ENCODE measurements at places on chromosomes 11 and 22.

DNA sequence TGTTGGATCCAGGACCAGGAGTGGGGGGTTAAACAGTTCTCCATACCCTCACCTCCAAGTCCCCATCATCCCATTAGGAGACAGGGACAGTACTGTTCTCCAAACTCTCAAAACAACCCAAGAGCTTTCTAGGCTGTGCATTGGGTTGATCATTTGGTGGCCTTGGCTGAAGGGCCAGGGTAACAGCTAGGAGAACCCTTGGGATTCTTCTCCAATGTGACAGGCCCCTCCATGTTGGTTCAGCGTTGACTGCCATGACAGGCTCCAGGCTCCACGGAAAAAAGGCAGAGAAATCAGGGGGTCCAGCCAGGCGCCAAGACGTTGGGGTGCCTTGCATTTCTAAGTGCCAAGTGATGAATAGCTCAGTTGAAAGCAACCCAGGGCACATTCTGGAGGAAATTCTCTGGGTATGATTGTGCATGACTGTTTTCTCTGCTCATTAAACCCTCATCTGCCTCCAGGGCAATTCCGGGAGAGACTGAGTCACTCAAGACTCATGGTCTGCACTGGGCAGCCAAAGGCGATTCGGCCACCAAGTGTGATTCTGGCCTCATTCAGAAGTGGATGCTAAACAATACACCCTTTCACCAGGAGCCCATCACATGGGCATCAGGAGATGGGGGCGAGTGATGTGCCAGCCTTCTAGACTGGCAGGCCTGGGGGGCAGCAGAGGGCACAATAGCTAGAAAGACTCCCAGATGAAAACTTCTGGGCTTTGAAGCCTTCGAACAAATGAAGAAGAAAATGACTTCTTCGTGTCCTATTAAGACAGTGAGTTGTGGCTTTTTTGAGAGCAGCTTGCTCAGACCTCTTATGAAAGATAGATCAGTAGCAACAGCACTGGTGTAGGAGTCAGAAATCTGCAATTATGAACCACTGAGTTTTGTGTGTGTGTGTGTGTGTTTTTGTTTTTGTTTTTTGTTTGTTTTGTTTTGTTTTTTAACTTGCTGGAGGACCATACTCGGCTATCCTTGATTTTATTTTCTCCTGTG lies 27.7 kb downstream of the CD44 start:
- DNase-seq, result no peak

- DNase-seq, result no peak
Observed at GRCh38 chr22:17369439-17370025, at the start of gene CECR2. TSS of gene CECR2 (plus strand) at chr22:17369460. CDS start at chr22:17369784, 324 bp downstream.

DNA sequence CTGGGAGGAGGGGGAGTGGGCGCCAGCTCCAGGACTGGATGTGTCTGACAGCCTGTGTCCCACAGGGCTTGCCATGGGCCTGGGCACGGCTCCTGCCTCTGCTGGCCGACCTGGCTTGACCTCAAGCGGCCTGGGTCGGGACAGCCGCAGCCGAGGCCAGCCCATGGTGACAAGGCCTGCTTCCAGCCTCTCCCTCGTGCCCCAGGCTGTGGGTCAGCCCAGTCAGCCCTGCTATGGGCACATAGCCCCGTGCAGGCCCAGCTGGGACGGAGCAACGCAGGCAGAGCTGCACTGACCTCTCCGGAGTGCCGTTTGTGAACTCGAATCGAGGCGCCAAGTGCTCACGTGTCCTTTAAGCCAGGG lies 17.9 kb downstream of the OSBPL5 start:
- DNase-seq, result no peak

- no peak for DNase-seq
Observed at GRCh38 chr22:25623310-25623734, 58.8 kb downstream of the GRK3 start.

DNA sequence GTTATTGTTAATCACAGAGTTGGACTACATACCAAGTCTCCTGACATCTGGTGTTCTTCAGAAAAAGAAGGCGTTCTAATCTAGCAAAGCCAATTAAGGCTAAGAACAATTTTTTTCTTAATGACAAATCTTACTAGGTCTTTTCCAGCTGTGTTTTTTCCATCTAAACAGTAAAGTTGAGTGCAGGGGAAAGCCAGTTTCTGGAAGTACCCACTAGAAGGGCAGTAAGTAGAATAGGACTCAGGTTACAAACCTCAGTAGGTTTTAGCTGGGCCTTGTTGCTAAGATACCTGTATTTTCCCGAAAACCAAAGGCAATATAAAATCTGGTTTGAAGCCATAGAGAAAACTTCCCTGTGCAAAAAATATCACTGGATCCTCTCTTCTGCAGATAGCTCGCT lies 351.9 kb downstream of the ETS1 start:
- DNase-seq, result no peak

- no peak for DNase-seq
Observed at GRCh38 chr11:82889133-82890001, 10.9 kb downstream of the PRCP start.

- DNase-seq, result no peak
Observed at GRCh38 chr11:92311616-92312449, 87.2 kb downstream of the FAT3 start.

DNA sequence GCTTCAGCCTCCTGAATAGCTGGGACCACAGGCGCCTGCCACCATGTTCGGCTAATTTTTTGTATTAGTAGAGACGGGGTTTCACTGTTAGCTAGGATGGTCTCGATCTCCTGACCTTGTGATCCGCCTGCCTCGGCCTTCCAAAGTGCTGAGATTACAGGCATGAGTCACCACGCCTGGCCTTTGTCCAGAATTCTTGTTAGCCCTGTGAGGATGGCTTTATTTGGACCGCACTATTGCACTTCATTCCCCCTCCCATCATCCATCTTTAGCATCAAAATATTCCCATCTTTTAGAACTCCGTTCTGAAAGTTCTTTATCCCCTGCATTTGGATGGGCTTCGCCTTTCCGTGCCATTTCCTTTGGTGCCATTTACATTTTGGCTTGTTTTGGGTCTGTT lies 2.6 kb downstream of the SAMM50 start:
- DNase-seq, result no peak

DNA sequence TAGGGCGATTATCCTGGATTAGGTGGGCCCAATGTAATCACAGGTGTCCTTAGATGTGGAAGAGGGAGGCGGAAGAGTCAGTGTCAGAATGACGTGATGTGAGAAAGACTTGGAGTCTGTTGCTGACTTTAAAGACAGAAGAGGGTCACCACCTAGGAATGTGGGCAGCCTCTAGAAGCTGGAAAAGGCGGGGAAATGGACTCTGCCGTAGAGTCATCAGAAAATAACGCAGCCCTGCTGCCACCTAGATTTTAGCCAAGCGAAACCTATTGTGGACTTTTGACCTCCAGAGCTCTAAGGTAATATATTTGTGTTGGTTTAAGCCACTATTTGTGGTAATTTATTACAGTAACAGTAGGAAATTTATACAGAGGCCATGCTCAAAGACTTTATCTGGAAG lies 4.8 kb downstream of the DDX10 start:
- DNase-seq, result no peak

- no peak for DNase-seq
Observed at GRCh38 chr11:123603666-123604065, 50.8 kb downstream of the SCN3B start.

- no peak for DNase-seq
Observed at GRCh38 chr11:8357891-8358566, 94.4 kb upstream of the LMO1 start.

DNA sequence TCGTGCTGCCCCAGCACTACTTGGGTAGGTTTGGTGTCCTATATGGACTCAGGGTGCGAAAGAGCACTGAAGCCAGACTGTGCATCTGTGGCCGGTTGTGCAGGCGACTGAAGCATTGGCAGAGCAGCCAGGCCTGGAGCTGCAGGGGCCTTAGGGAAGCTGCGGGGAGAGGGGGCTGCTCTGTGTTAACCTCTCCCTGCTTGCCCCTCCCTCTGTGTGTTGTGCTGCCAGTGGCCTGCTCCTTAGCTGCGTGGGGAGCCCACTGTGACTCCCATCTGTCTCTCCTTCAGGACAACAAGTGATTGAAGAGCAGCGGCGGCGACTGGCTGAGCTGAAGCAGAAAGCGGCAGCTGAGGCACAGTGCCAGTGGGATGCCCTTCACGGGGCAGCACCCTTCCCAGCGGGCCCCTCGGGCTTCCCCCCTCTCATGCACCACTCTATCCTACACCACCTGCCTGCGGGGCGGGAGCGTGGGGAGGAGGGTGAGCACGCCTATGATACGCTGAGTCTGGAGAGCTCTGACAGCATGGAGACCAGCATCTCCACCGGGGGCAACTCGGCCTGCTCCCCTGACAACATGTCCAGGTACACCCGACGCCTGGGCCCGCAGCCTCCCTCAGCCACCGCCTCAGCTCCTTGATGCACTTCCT lies 34.3 kb downstream of the TREH start:
- DNase-seq, result no peak

DNA sequence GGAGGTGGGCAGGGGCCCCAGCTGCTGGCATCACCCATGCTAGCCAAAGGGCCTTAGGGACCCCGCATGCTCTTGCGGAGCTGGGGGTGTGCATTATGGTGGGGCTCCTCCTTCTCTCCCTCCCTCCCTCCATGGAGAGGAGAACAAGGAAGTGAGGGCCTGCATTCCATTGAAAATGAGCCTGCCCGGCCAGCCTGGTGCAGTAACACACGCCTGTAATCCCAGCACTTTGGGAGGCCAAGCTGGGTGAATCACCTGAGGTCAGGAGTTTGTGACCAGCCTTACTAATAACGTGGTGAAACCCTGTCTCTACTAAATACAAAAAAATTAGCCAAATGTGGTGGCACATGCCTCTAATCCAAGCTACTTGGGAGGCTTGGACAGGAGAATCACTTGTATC lies 22.4 kb downstream of the SNAP29 start:
- DNase-seq, result no peak

DNA sequence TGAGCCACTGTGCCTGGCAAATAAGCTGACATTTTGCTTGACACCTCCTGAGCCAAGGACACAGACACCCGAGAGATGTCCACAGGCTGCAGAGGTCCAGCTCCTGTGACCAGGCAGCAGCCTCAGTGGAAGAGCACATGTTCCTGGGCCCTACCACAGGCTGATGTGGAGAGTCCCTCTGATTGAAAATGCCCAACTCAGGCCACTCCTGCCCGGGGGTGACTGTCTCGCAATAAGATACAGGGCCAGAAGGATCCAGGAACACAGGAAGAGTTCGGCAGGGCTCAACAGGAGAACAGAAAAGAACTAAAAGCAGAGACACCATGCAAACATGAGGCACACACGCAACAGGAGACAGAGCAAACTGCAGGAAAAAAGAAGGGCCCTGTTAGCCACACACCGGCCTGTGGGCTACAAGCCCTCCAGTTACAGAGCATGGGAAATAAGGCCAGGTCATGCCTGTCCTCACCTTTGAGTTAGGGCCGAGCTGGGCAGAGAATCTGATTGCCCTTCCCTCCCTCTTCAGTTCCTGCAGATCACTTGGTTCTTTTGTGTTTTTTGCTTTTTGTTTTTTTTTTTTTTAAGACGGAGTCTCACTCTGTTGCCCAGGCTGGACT lies 28.3 kb upstream of the MALAT1 start:
- no peak for DNase-seq

DNA sequence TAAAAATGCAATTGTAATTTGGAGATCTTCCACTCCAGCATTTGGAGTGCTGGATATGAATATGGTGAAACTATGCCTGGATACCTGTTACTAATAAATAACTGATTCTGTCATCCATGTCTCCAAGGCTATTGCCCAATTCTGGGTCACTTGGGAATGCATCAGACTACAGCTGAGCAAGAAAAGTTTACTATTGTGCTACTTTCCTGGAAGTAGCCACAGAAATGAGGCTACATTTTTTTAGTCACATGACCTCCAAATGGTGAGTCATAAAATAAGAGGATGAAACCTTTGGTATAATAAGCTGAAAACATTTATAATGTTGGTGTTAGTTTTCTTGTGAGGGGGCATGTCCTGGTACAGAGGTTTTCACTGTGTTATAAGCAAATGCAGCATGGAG lies 44.4 kb downstream of the DCDC1 start:
- DNase-seq, result no peak

GRCh38 chr22:48227341-48228018 lies 1465.0 kb downstream of the TBC1D22A start:
- no peak for DNase-seq

GRCh38 chr11:71164186-71164585 lies 88.2 kb downstream of the SHANK2 start:
- DNase-seq, result no peak

DNA sequence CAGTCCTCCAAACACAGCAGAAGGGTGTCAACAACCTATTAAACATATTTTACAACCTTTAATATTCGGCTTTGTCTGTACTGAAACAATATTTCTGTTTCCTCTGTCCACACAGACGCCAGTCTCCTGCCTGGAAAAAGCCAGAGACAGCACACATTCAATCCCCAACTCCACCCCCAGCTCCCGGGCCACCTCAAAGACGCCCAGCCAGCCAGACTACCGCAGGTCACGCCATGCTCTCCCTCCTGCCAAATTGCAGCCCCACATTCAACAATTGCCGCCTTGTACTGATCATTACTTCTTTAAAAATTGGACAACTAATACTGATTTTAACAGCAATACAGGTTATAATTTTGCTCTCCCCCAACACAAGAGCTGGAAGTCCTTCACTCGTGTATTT lies 1.2 kb downstream of the SERGEF start:
- no peak for DNase-seq

DNA sequence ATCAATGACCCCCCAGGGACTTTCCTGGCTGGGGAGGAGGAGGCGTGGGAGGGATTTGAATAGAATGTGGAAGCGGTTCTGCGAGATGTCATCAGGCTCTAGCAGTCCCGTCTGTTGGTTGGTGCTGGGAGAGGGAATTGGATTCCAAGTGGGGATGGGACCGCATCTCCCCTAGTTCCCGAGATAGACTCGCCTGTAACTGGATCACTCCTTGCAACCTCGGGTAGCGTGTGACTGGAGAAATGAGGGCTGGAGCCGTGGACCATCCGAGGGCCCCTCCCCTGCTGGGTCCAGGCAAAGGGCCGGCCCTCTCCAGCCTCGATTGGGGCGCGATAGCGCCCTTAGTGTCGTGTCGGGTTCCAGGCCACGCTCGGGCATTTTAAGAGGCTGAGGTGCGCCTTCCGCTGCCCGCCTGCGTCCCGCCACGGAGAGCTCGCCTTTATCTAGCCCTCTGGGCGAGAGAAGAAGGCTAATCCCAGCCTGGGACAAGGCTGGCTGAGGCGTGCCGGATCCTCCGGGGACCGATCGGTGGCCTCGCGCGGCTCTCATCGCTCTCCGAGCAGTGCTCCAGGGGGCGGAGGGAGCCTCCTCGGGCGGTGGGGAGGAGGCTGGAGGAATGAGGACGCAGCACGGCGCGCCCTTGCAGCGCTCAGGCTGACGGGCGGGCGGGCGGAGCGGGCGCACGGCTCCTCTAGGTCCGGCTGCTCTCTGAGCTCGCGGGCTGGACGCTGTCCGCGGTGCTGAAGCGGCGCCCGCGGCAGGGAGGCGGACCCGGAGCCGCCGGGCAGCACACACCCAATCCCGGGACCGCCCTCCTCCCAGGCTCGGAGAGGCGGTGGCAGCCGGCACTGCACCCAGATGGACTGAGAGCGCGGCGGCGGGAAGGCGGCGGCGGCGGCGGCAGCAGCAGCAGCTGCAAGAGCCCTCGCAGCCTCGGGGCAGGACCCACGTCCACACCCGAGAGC lies 107.8 kb downstream of the OSBP2 start:
- DNase-seq, result peak; percentile 33

GRCh38 chr11:6646918-6647679 lies 8.5 kb downstream of the DCHS1 start:
- DNase-seq, result no peak
